ENCODE measurements at places on chromosomes 16 and 17. TPM values are rescaled to one million over a fixed set of nuclear protein-coding genes. Genes with fewer than 3 reads are reported as not detected.

DERL2 gene
- polyA plus RNA-seq = 50.2 TPM

NPW gene
- polyA plus RNA-seq = not detected

- H3K27me3 ChIP-seq = no peaks in the 10 kb centered on the region
- no peak for DNase-seq
- H3K4me3 ChIP-seq = no peak overlapping the region
- peaks cover 17% of the 10 kb centered on the region for H3K4me1 ChIP-seq
- H3K27ac ChIP-seq = no peak overlapping the region
- H3K36me3 ChIP-seq = peaks cover 50% of the 10 kb centered on the region
Observed at GRCh38 chr17:80878876-80879722, 112.5 kb upstream of the CHMP6 start.

DNA sequence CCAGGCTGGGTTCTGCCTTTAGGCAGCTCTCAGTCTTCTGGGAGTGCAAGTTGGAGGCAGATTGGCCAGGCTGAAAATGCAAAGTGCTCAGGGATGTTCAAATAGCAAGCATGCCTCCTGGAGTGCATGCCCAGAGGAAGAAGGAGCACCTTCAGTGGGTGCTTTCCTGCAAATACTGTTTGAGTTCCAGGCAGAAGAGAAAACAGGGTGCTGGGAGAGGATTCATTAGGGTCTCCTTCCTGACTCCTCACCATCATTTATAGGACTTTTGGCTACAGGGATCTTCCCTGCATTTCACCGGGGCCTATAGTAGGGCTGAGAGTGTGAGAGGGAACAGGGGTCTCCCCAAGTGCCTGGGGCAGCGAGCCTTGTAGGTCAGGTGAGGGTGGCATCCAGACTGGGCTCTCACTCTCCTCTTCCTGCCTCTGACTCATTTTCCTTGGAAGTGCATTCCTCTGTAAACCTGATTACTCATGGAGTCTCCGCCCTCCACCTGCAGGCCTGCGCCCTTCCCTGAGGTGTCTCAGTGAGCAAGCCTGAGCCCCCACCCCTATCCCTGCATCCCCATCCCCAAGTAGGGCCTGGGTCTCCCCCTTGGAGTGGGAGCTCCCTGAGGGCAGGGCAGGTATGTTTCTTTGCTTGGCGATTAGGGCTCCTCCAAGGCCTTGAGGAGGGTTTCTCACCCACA lies 17.1 kb upstream of the TNS4 start:
- no peak for DNase-seq
- peak overlapping the region; percentile 46 for H3K4me3 ChIP-seq
- H3K36me3 ChIP-seq = no peaks in the 10 kb centered on the region
- H3K4me1 ChIP-seq = peaks cover 55% of the 10 kb centered on the region

DNA sequence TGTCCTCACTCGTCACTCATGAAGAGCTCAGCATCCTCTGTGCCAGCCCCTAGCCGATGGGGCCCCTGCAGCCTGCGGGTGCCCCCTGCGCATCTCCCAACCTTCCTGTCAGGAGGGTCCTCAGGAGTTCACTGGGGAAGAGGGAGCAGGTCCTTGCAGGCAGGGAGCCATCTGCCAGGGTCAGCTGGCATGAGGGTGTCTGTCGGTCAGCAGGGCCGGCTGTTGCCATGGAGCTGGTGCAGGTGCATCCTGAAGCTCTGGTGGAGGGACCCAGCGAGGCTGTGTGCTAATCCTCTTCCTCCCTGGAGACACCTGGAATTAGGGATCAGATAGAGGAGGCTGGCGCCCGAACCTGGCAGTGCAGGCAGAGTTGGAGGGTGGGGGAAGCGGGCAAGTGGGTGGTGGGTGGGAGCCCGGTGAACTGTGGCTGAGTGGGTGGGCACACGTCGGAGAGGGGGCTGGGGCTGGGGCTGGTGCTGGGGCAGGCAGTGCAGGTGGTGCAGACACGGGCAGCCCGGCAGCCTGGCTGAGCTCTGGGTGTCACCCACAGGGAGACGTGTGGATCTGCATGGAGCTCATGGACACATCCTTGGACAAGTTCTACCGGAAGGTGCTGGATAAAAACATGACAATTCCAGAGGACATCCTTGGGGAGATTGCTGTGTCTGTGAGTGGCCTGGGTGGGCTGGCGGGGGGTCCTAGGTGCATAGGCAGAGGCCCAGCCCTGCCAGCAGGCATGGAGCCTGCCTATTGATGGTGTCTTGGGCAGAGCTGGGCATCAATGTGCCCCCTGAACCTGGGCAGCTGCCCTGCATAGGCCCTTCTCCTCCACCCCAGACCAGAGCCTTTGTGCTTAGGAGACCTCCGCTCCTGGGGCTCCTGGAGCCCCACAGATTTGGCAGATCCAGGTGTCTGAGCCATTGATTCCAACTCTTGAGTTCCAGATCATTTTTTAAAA lies 17.4 kb downstream of the MAP2K3 start:
- H3K36me3 ChIP-seq = no peaks in the 10 kb centered on the region
- H3K27me3 ChIP-seq = no peaks in the 10 kb centered on the region
- no peak for DNase-seq
- H3K4me1 ChIP-seq = no peaks in the 10 kb centered on the region

DNA sequence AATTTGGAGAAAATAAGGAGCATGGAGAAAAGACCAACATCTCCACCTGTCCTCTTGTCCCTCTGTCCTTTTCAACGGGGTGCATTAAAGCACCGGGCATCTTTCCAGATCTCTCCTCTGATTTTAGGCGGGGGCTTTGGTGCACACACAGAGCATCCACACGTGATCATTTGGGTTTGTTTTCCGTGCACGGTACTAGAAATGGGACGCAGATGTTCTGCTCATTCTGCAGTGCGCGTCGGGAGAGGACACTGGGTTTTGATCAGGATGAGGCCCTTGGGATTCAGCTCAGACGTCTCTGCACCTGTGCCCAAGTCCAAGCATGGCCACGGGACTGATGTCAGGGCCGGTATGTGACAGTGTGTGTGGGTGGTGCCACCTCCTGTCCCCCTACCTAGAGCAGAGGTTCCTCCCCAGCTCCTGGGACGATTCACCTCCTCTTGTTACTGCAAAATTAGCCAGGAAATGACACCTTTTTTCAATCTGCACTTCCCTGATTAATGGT lies 31.9 kb downstream of the PDIA2 start:
- no peaks in the 10 kb centered on the region for H3K27me3 ChIP-seq
- no peak for DNase-seq
- no peak overlapping the region for H3K4me3 ChIP-seq
- peaks cover 12% of the 10 kb centered on the region for H3K4me1 ChIP-seq
- peaks cover 27% of the 10 kb centered on the region for H3K36me3 ChIP-seq

DNA sequence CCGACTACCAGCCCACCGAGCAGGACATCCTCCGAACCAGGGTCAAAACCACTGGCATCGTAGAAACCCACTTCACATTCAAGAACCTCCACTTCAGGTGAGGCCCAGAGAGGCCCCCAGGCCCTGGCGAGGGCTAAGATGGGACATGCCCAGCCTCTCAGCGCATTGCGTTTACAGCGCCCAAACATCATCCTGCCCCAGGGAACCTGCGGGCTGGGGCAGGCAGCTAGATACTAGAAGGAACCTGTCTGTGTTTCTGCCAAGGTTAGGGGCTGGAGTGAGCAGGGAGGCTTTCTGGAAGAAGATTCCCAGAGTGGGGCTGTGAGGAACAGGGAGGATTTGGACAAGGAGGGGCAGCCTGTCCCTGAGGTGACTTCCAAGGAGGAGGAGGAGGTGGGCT lies 90.6 kb downstream of the AMFR start:
- H3K4me3 ChIP-seq = no peak overlapping the region
- no peaks in the 10 kb centered on the region for H3K36me3 ChIP-seq
- H3K27ac ChIP-seq = no peak overlapping the region
- H3K27me3 ChIP-seq = no peaks in the 10 kb centered on the region

GRCh38 chr16:81612351-81613163 lies 166.5 kb upstream of the PLCG2 start:
- no peaks in the 10 kb centered on the region for H3K27me3 ChIP-seq
- H3K27ac ChIP-seq = no peak overlapping the region
- no peak overlapping the region for H3K4me3 ChIP-seq
- H3K36me3 ChIP-seq = no peaks in the 10 kb centered on the region
- peaks cover 22% of the 10 kb centered on the region for H3K4me1 ChIP-seq

DNA sequence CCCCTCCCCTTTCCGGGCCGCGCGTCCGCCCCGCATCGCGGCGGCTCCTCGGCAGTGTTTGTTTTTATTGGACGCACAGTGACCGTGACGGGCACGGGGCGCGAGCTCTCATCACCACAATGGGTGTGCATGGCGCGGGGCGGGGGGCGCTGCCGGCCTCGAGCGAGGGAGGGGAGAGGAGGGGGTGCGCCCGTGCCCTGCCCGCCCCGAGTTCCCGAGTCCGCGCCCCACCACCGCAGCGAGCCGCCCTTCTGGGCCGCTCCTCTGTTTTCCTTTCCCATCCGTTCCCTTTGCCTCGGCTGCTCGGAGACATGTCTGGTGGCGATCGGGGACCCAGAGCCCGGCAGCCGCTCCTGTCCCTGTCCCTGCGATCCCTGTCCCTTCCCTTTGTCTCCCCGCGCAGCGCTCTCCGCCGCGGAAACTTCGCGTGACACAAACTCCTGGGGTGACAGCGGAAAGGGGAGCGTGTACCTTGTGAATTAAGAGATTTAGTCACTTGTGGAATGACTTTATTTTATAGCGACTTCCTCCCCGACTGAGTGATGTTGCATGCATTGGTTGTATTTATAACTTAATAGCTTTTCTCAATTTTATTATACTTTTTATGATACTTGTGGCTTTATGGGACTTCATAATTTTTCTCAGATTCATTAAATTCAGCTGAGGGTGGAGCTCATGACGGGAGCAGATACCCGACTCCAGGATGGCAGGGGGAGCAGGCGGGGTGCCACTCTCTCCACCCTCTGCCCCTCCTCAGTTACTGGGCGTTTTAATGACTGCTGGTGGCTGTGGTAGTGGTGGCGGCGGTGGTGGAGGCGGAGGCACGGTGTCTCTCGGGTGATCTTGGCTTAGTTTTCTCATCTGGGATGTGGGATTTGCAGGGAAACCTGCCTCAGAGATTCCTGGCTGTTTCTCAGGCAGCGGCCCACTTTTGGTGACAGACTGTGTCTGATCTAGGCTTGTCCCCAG lies 40.8 kb downstream of the MRM1 start:
- no peak for DNase-seq
- peaks cover 17% of the 10 kb centered on the region for H3K27me3 ChIP-seq
- H3K4me3 ChIP-seq = peak overlapping the region; percentile 27
- no peak overlapping the region for H3K27ac ChIP-seq
- H3K36me3 ChIP-seq = no peaks in the 10 kb centered on the region

DNA sequence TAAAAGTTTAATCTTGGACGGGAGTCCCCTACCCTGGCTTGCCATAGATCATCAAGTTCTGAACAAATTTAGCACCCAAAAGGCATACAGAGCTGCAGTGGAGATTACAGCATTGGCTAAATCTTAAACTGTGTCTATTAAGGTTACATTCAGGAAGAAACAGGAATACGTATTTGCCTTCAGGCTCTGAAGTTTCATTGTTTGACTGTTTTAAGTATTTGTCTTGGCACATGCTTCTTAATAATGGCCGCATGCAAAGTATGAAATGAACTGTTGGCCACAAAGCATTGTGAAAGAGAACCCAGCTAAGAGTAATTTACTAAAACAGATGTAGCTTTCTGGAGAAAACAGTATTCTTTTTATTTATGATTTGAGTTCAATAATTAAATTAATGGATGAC lies 63.9 kb upstream of the CNEP1R1 start:
- H3K27me3 ChIP-seq = no peaks in the 10 kb centered on the region
- H3K27ac ChIP-seq = no peak overlapping the region
- H3K4me3 ChIP-seq = no peak overlapping the region
- no peaks in the 10 kb centered on the region for H3K36me3 ChIP-seq

DNA sequence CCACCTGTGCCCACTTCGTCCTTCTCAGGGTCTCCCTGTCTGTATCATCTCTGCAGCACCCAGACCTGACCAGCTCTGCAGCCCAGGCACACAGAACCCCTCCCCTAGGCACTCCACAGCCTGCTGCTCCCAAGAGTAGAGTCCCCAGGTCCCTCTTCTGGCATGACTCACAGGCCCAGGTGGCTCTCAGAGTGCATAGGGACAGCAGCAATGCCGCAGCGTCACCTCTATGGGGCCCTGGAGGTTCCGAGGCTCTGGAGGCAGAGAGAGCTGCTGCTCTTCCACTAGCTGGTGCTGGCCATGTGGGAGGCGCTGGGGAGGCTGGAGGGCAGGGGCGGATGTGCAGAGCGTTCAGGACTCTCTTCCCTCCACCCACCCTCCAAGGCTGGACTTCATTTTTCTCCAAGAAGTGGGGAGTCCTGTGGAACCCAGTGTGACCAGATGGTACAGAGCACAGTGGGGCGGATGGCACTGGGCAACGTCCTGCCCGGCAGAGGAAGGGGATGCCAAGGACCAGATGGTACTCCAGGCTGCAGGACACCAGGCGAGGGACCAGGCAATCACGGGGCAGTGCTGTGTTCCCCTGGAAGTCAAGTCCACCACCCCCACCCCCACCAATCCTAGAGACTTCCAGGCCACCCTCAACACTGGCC lies 151.7 kb downstream of the RBFOX3 start:
- H3K27me3 ChIP-seq = no peaks in the 10 kb centered on the region
- no peaks in the 10 kb centered on the region for H3K36me3 ChIP-seq
- no peak for DNase-seq
- H3K4me1 ChIP-seq = no peaks in the 10 kb centered on the region
- no peak overlapping the region for H3K27ac ChIP-seq

DNA sequence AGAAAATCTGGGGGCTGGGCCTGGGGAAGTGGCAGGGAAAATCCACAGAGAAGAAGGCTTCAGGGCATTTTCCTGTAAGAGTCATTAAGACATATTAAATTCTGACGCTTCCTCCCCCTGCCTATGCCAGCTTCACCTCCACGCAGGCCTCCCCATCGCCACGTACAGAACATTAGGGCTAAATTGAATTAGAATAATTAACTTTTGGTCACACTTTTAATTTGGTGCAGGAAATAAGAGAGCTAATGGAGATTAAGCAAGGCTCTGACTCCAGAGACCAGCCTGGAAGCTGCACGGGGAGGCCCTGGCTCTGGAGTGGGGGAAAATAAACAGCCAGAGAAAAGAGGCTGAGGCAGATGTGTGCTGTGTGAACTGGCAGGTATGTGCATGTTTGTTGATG lies 148.0 kb downstream of the CCT6B start:
- H3K4me1 ChIP-seq = no peaks in the 10 kb centered on the region
- H3K27ac ChIP-seq = no peak overlapping the region
- no peak overlapping the region for H3K4me3 ChIP-seq
- no peaks in the 10 kb centered on the region for H3K27me3 ChIP-seq
- DNase-seq = no peak

- no peak overlapping the region for H3K4me3 ChIP-seq
- DNase-seq = no peak
- no peak overlapping the region for H3K27ac ChIP-seq
- no peaks in the 10 kb centered on the region for H3K4me1 ChIP-seq
- no peaks in the 10 kb centered on the region for H3K36me3 ChIP-seq
Observed at GRCh38 chr16:12308060-12308459, 331.5 kb downstream of the SNX29 start.

All from naive thymus-derived CD4-positive, alpha-beta T cell (primary cell).